ENCODE measurements at places on chromosomes 11 and 22. TPM values are rescaled to one million over a fixed set of nuclear protein-coding genes. Genes with fewer than 3 reads are reported as not detected.

GRCh38 chr22:47818496-47818895 lies 1056.0 kb downstream of the TBC1D22A start:
- ATAC-seq: no peak

GRCh38 chr11:120123946-120124345 lies 14.0 kb downstream of the TRIM29 start:
- no peak for ATAC-seq

GRCh38 chr11:69024509-69024908 lies 11.5 kb upstream of the MRGPRF start:
- ATAC-seq: no peak

GRCh38 chr11:96817482-96818399 lies 427.9 kb downstream of the JRKL start:
- ATAC-seq: no peak

GRCh38 chr11:49851971-49852389 lies 100.2 kb upstream of the OR4C13 start:
- no peak for ATAC-seq

Gene NRXN2
- total RNA-seq: 0.11 TPM

Gene MPPED2
- not detected for total RNA-seq
